Effector memory CD8-positive, alpha-beta T cell (primary cell): ENCODE measurements at places on chromosomes 6 and 20.

- no peak for DNase-seq
These were observed 547.9 kb upstream of the CDH4 start for GRCh38 chr20:60704147-60704546.

DNA sequence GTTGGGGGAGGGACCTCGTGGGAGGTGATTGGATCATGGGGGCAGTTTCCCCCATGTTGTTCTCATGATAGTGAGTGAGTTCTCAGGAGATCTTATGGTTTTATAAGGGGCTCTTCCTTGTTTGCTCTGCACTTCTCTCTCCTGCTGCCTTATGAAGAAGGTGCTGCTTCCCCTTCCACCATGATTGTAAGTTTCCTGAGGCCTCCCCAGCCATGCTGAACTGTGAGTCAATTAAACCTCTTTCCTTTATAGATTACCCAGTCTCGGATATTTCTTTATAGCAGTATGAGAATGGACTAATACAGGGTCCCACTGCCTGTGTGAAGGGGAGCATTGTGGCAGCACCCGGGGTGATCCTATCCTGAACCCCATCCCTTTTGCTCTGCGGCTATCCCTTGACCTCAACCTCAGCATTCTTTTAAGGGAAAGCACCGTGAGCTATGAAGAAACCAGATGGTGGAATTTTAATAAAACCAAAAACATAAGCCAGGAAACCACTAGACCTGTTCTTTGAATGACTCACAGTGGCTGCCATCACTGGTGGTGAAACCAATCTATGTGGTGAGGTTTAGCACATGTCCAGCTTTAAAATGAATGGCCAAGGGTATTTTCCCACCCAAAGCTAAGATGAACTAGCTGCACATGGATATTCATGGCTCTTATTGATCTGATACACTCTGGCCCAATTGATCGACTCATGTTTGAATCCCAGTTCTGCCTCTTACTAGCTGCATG, 62.2 kb downstream of the ZDHHC14 start:
- DNase-seq = no peak

- DNase-seq = no peak
These were observed 28.4 kb downstream of the POFUT1 start for GRCh38 chr20:32236048-32236533.

DNA sequence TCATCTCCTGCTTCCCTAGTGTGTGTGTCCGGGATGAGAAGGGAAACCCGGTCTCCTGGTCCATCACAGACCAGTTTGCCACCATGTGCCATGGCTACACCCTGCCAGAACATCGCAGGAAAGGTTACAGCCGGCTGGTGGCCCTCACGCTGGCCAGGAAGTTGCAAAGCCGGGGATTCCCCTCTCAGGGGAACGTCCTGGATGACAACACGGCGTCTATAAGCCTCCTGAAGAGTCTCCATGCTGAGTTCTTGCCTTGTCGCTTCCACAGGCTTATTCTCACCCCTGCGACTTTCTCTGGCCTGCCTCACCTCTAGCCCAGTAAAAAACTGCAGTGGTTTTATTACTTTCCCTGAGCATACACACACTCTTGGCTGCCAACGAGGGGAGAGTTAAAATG, 23.9 kb upstream of the C6orf141 start:
- DNase-seq = no peak

DNA sequence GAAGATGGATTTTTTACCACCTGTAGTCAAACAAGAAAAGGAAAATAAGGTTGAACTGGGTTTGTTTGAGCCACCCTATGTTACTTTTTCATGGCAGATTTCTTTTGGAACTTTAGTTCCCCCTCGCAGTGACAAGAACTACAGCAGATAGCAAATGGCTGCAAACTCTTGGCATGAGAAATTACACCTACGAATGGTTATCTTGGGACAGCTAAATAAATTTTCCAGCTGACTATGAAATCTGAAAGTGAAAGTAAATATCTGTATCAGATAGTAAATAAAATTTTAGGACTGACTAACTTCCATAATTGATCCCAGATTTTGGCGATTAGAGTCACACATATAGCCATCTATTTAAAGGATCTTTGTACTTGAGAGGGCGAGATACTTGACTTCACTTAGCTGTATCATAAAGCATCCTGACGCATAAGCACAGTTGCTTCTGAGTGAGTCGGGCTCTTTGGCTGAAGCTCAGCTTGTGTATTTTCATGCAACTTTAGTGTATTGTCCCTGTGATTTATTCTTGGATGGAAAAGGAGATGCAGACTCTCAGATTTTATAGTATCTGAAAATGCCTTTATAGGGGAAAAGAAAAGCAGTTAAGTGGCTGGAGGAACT, 125.3 kb upstream of the B3GAT2 start:
- no peak for DNase-seq

- no peak for DNase-seq
These were observed 437.1 kb downstream of the CD109 start for GRCh38 chr6:74133073-74133472.

- no peak for DNase-seq
These were observed 235.7 kb upstream of the ZNF217 start for GRCh38 chr20:53829255-53829723.
